ENCODE measurements at places on chromosomes 11 and 22.

GRCh38 chr11:57653163-57653562 lies 3.5 kb upstream of the YPEL4 start:
- DNase-seq = no peak

DNA sequence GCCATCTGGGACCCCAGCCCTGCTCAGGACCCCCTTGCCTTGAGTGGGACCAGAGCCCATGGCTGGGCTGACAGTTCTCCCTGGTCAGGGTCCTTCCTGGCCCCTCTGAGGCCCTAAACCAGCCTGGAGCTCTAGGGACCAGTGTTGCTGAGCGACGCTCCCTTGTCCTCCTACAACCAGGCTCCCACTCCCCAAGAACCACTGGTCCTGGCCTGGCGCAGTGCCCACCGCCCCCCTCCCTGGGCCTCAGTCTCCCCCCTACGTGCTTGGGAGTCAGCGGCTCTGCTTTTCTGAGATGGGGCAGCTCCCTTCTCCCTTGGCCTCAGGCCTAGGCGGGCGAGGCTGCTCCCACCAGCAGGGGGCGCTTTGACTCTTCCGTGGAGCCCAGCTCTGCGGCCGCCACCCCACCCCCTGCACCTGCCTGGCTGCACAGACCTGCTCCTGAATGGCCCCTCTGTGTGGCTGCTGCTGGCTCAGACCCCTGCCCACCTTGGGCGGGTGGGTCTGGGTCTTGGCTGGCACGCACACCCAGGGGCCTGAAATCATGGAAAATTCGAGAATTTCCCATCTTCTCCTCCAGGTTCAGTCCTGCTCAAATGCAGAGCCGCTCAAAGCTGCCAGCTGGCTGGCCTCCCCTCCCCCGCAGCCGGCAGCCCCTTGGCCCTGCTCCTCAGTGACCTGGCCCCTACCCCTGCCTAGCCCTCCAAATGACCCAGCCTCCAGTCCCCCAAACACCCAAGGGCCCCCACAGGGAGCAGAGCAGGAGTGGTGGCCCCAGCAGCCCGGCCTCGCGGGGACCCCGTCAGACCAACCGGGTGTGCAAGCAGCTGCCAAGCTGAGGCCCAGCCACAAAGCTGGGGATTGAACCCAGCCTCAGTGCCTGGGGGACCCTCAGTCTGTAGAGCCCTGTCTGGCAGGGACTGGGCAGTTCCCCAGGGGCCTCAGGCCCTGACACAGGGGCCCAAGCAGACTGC lies 9.1 kb downstream of the PRR33 start:
- peak; percentile 89 for DNase-seq

- no peak for DNase-seq
These were observed 106.6 kb downstream of the PRR5L start for GRCh38 chr11:36402568-36403170.

DNA sequence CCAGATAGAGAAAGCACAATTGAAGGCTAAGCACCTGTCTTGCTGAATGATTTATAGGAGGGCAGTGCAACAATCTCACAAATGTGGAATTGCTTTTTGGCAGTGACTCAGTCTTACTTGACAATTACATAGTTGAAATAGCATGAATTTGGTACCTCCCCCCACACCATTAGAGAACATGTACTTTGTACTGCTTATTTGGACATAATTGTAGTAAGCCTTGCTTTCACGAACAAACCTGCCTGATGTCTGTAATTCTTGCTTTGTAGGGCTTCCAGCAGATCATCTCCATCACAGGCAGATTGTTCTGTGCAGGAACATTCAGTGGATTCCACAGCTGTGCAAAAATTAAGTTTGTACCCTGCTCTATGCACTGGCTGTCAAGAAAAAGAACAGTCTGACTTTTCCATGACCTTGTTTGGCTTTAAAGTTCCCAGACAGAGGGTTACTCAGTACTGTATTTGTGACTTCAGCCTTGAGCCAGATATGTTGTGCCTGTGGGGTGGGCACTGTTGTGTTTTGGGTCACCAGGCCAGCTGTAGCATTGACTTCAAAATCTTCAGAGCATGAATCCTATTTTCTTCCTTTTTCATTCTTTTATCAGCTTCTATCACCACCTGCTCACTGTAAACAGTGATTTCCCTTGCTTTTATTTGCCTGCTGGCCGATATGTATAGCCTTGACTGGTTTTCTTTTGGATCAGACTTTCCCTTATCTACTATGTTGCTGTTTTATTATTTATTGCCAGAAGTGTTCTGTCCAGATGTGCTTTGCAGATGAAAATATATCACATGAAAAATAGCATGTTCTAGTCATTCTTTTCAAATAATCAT lies 941.0 kb upstream of the CHORDC1 start:
- DNase-seq = no peak

GRCh38 chr22:39669432-39669831 lies 98.9 kb downstream of the CACNA1I start:
- no peak for DNase-seq

GRCh38 chr11:68340003-68340767 lies 27.8 kb downstream of the LRP5 start:
- no peak for DNase-seq

DNA sequence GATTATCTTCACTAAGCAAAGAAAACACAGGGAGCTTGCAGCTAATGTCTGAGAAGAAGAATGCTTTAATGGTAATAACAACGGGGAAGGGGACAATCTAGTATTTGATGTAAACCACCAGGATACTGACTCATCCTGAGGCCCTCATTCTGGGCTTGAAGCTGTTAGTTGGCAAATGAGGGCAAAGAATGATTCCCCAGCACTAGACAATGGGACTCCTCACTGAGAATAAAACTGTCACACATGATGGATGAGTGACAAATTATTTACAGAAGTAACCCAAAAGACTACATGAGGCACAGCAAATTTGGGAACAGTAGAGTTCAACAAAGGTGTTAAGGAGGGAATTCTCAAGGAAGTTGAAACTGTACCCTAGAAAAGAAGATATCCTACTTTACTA lies 76.3 kb downstream of the FAM168A start:
- no peak for DNase-seq

GRCh38 chr11:122598971-122599370 lies 56.6 kb upstream of the UBASH3B start:
- DNase-seq = no peak

- DNase-seq = no peak
These were observed 3.3 kb upstream of the RCN1 start for GRCh38 chr11:32087597-32087996.

- DNase-seq = no peak
These were observed 67.9 kb downstream of the MCM5 start for GRCh38 chr22:35467681-35468434.

DNA sequence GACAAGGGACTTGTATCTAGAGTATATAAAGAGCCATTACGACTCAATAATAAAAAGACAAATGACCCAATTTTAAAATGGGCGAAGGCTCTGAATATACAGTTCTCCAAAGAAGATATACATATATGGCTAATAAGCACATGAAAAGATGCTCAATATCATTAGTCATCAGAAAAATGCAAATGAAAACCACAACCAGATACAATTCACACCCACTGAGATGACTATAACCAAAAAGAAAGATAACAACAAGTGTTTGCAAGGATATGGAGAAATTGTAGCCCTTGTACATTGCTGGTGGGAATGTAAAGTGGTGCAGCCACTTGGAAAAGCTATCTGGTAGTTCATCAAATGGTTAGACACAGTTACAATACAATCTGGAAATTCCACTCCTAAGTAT lies 96.3 kb downstream of the TRIM29 start:
- no peak for DNase-seq

GRCh38 chr11:75873417-75874221 lies 58.6 kb downstream of the UVRAG start:
- DNase-seq = no peak

- no peak for DNase-seq
These were observed 39.3 kb upstream of the LRRC4C start for GRCh38 chr11:41498726-41499125.

DNA sequence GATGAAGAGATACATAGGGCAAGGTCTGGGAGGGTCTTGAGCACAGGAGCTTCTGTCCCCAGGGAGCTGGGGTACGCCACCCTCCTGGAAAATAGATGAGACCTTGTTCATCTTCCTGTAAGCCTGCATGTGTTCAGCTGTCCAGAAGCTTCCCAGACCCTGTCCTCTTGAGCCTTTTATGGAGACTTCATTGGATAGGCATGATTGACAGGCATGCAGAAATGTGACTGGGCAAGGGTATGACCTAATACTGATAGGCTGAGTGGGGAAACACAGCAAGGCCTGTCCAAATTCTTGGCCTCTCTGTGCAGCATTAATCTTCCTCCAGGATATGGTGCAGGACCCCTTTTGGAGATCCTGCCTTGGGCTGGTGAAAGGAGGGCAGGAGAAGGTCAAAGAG lies 15.7 kb downstream of the ARCN1 start:
- DNase-seq = no peak

GRCh38 chr11:44332665-44333064 lies 22.7 kb upstream of the ALX4 start:
- no peak for DNase-seq

GRCh38 chr11:8384199-8384821 lies 120.6 kb upstream of the LMO1 start:
- DNase-seq = peak; percentile 68

DNA sequence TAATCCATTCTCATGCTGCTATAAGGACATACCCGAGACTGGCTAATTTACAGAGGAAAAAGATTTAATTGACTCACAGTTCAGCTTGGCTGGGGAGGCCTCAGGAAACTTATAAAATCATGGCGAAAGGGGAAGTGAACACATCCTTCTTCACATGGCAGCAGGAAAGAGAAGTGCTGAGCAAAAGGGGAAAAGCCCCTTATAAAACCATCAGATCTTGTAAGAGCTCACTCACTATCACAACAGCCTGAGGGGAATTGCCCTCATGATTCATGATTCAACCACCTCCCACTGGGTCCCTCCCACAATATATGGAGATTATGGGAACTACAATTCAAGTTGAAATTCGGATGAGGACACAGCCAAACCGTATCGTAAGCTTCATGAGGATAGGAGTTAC lies 3.8 kb upstream of the CYB5R2 start:
- no peak for DNase-seq

DNA sequence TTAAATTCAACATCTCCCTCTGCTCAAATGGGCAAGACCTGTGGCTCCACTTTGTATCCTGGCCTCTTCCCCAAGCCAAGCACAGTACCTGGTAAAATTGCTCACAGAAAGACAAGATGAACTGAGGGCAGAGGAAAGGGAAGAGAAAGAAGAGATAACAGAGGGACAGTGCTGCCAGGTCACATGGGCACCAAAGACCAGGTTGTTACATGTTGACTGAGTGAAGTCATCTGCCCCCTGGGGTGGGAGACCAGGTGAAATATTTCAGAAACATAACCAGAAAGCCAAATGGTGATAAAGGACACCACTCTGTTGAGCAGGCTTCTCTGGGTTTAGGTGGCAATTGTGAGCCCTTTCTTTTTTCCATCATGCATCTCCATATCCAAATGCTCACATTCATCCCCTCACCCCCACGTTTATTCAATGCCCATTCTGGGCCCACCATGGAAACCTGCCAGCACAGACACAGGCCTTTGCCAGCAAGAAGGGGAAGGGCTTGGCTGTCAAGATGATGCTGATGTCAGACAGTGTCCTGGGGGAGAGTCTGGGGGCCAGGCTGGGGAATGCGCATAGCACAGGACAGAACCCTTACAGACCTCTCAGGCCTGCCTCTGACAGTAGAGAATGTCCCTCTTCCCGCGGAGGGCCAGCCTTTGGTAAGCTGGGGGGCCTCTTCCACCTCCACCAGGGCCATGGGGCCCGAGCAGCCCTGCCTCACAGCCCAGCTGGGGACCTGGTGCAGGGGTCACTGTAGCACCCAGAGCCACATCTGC lies 51.6 kb downstream of the DGCR2 start:
- DNase-seq = no peak

- no peak for DNase-seq
These were observed 37.8 kb downstream of the PGR start for GRCh38 chr11:101091781-101092180.

DNA sequence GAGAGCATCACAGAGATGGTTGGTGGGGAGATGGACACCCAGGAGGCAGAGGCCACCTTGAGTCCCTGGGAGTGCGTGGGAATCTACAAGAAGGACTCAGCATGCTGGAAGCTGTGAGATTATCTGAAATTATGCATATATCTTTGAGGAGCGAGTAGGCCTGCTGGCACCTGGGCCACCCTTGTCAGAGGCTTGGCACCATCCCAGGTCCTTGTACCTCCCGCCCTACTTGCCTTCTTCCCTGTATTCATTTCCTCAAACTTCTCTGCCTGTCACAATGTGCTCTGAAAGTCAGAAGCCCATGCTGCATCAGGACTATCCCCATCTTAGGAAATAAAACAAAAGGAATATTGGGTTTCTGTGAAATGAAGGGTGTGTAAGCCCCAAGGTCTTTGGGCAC lies 133.0 kb upstream of the CSNK2A3 start:
- DNase-seq = no peak

GRCh38 chr22:43179911-43180195 lies 7.1 kb downstream of the TTLL12 start:
- no peak for DNase-seq

GRCh38 chr11:35470616-35471015 lies 51.3 kb upstream of the SLC1A2 start:
- DNase-seq = no peak

DNA sequence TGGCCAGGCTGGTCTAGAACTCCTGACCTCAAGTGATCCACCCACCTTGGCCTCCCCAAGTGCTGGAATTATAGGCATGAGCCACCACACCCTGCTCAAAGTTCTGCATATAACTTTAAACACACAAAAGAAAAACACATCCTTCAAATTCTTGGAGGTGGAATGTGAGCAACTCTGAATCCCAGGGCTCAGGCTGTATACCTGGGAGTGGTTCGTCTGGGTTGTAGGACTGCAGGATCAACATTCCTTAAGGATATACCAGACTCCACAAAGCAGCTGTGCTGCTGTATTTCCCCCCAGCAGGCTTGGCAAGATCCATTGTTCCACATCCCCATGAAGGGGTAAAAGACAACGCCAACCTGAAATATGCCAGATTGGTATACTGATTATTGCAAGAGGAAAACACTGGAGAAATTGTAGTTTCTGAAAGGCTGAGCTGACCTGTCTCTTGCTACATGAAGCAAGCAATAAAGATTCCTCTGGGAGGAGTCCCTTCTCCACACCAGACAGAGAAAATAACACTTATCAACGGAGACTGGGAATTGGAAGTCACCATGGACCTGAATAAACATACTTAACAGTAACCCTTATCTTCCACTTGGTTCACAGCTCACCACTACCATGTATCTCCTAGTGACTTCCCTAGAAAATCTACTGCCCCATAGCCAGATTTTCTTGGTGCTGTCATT lies 12.2 kb upstream of the RPS3 start:
- DNase-seq = no peak

- no peak for DNase-seq
These were observed 30.1 kb downstream of the ARHGAP8 start for GRCh38 chr22:44782363-44782963.

DNA sequence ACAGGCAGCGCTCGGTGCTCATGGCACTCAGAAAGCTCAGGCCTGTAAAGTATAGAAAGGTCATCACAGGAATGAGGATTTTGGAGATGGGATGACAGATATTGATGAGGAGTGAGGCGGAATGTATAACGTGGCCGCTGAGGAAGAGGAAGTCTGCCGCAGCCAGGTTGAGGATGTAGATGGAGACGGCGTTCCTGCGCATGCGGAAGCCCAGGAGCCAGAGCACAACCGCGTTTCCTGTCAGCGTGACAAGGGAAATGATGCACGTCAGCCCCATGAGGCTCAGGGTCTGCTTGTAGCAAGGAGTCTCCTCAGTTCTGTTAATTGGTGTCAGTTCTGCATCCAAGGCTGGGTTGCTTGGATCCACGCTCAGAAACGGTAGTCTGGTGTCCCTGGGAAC lies 33.1 kb upstream of the MRGPRX1 start:
- no peak for DNase-seq

Measured in WTC11 (cell line).